ENCODE measurements at places on chromosomes 6 and 20.

DNA sequence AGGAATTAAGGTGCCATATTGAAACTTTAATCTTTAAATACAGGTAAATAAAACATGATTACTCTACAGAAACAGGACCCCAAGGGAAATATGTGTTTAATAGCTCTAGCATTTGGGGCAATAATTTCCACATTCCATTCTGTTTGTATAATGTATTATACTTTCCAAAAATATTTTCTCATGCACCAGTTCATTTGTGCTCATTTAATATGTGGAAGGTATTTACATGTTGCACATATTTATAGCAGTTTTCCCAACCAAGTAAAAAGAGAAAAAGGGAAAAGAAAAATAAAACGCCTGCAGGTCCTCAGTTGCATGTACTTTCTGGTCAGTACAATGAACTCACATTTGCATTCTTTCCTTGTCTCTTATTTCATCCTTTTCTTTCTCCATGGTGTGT lies 129.5 kb upstream of the SULF2 start:
- DNase-seq: no peak

DNA sequence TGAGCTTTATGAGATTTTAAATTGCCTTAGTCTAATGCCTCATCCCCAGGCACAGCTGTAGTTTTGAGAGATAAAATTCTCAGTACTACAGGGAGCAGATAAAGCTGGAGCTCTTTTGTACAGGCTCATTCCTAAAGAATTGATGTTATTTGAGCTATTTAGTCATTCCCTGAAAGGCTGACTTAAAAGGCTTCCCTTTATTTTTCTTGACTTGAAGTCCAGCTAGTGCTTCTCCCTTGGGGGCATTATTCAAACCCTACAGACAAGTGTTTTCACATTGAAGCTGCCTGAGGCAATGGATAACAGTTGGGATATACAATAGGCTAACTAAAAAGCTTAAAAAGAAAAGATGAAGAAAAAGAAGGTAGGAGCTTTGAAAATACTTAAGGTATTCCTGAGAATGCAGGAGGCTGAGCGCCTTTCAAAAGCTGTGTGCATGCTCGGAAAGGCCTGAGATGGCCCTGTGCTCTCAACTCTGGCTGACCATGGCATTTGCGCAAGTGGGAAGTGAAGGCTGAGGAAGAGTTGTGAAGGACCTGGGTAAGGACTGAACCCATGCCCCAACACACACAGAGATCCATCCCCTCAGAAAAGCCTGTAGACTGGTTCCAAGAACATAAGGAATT lies 315.1 kb downstream of the SMOC2 start:
- DNase-seq: no peak

DNA sequence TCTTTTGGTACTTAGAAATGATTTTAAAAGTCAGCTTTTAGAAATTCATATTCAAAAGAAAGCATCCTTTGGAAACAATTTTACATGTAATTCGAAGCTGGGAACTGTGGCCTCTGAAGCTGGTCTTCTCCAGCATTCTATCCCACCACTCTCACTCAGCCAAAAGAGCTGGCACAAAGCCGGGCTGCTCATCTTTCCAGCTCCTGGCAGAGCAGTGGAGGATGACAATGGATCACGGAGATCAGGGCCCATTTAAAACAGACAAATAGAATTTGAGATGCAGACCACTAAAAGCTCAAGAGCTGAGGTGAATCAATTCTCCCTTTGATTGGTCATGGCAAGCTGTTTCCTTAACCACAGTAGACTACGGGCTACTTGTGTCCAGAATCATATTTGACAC lies 60.6 kb downstream of the OTOR start:
- DNase-seq: no peak

DNA sequence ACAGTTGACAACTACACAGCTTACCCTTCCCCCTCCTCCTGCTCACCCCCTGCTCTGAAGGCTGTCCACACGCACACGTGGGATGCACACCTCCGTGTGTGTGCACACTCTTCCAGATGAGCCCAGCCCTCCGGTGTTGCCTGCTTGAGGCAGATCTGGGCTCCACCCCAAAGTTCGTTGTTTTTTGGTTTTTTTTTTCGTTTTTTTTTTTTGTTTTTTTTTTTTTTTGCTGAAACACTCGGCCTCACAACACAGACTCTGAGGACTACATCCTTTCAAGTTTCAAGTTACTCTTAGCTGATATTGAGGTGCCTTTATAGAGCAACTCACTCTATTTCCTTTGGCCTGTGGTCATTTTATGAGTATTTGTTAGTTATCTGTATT lies 88.2 kb downstream of the RREB1 start:
- DNase-seq: no peak

- DNase-seq: no peak
Observed at GRCh38 chr20:3672547-3673171, 9.2 kb downstream of the ADAM33 start.

DNA sequence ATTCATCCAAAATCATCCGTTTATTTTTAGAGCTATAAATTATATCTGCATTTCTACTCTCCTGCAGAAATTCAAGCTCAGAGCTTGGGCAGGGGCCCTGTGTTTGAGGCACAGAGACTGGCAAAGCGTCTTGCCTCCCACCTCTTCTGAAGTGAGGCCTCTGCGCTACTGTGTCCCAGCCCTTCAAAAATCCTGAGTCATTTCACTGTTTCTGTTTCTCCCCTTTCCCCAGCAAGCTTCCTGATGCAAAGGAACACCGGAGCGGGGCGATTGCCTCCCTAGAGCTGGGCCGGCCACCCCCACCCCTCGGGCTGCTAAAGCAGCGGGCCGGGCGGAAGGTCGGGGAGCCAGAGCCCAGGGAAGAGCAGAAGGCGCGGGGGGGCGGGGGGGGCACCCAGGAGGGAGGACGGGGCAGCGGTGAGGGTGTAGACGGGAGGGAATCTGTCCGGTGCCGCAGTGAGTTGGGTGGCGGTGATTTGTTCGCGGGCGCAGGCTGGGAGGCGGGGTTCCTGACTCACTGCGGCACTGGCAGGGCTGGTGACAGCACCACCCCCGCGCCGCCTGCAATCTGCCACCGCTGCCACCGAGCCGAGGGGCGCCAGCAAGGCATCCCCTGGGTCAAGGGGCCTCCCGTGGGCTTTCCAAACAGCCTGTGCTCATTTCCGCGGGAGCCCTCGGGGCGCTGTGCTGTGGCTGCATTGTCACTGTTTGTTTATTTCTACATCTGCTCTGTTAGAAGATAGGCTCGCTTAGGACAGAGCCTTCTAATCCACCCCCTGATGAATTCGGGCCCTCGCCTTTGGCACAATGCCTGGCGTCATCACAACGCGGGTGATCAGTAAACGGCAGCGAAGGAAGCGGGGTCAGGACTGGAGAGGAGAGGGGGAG lies 46.5 kb upstream of the SNAP25 start:
- no peak for DNase-seq
